ENCODE measurements at places on chromosomes 11 and 22. TPM values are rescaled to one million over a fixed set of nuclear protein-coding genes. Genes with fewer than 3 reads are reported as not detected.
A peak's percentile ranks its signal among the peaks of the same experiment; 100 is the strongest.

The ST14 gene
- total RNA-seq, result 0.85 TPM

The ANKK1 gene
- not detected for total RNA-seq

- no peak for DNase-seq
These were observed 107.7 kb upstream of the CLMP start for GRCh38 chr11:123302751-123303195.

DNA sequence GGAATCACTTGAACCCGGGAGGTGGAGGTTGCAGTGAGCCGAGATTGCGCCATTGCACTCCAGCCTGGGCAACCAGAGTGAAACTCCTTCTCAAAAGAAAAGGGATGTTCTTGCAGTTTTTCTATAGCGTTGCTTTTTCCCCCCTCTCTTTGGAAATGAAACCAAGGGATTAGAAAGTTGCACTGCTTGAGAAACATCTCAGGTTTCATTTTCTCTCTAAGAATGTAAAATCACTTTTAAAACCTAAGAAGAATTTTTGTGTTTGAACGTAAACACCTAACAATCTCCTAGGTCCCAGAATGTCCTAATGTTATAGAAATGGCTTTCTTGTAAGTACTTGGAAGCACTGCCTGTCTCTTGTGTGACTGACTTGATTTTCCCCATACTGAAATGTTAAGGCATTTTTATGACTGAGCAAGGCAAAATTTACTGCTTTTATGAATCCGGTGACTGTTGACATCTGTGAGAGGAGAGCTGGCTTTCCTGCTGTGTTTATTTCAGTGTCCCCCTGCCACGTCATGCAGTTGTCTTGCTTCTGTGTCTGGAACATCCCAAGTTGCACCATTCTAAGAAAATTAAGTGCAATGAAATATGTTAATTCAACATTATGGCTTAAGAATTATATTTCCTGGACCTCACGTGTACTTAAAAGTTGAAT is 37.7 kb downstream of the NF2 start:
- no peak for DNase-seq

The IL17REL gene
- total RNA-seq, result not detected

- peak; percentile 85 for DNase-seq
These were observed 141.2 kb upstream of the TIMP3 start for GRCh38 chr22:32660292-32660691.

The SHISAL1 gene
- total RNA-seq, result 2.0 TPM

The AHNAK gene
- total RNA-seq, result 441 TPM

DNA sequence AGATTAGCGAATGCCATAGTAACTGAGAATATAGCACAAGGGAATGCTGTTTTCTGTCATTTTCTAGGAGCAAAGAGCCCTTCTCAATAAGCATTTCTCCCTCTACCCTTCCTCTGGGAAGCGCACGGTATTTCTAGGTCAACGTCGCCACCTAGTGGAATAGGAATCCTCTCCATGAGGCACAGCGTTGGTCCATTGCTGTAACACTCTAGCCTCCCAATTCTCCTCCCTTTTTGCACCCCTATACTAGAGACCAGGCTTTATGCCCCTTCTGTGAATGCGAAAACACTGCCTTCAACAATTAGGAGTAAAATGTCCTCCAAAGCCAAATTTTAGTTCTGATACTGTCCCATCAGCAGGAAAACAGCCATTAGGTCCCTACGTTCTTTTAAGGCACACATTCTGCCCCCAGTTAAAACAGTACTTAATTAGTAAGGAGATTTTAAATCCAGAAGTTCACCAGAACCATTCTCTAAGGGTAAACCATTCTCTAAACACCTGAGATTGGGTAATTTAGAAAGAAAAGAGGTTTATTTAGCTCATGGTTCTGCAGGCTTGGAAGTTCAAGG is 12.8 kb upstream of the HYLS1 start:
- DNase-seq, result no peak

The CHST1 gene
- total RNA-seq, result 2.7 TPM

The OR10A2 gene
- total RNA-seq, result not detected

GRCh38 chr11:62146476-62147200 is 22.8 kb downstream of the INCENP start:
- peak; percentile 46 for DNase-seq

The P2RY2 gene
- total RNA-seq, result 14.7 TPM

DNA sequence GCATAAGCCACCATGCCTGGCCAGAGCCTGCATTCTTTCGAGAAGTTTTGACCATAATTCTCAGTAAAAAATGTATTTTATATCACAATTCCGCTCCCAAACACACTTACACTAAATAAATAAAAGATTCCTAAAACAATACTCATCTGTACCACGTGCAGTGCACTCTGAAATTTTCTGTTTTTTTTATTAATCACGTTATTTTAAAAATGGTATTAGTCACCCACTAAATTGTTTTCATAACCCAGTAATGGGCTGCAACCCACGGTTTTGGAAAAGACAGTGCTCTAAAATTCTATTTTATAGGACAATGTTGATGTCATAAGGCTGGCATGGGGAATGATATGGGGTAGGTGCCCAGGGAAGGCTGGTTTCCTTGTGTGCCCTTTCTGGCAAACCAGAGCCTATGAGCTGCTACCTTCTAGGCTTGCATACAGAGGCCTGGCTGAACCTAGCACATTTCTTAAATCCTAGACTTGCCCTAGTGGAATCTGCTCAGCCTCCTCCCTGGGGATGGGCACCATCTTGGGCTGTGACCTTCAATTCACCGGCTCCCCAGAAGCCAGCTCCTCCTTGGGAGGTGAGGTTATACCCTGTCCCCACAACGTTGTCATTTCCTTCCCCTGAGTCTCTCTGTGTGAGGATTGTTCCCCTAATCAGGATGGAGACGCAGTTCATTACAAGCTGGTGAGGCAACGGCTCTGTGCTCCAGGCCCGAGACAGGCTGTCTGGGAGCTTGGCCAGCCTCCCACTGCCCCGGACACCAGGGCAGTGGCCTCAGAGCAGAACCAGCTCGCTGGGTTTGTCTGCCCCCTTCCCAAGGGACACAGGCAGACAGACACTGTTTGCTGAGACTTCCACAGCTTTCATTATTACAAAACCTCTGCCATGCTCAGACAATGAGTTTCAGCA is 116.5 kb upstream of the NAV2 start:
- peak; percentile 87 for DNase-seq

The MMP12 gene
- not detected for total RNA-seq

- no peak for DNase-seq
These were observed 51.6 kb downstream of the RPUSD4 start for GRCh38 chr11:126159719-126160344.

DNA sequence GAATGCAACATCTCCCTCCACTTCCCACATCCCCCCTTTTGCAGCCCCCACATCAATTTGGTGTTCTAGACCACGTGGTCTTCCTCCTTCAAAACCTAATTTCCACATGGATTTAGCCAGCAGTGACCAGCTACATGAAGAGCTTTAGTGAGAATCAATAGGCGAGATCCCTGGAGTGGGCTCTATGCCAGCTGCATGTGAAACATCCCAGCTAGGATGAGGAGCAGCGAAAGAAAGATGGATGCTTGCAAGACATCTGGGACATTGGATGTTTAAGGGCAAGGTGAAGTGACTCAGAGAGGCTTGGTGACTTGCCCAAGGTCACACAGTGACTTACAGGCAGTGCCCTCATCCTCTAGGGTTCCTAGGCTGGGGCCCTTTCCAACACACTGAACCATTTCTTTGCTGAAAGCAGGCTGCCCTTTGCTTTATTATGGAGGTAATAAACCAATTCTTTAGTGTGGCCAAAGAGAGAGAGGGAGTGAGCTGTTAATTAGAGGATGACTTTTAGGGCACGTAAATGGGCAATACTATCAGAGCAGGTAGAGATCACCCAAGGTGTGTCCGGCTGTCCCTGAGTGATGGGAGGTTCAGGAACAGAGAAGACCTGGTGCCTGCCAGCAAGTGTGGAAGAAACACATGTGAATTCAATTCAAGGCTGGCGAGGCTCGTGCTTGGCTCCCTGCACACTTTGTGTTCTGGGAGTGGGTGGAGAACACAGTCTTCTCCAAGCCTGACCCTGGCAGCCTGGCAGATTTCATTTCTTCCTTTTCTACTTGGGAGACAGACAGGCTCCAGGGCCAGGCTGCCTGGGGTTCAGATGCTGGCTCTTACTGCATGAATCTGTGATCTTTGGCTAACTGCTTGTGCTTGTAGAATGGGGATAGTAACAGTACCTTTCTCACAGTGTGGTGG is 24.0 kb downstream of the TSPAN18 start:
- DNase-seq, result peak; percentile 58

- no peak for DNase-seq
These were observed 6.2 kb downstream of the KCNC1 start for GRCh38 chr11:17740649-17741235.

GRCh38 chr11:12769834-12770345 is 95.7 kb downstream of the TEAD1 start:
- no peak for DNase-seq

The MUC6 gene
- total RNA-seq, result not detected

- no peak for DNase-seq
These were observed 119.1 kb upstream of the MTNR1B start for GRCh38 chr11:92850296-92850826.

DNA sequence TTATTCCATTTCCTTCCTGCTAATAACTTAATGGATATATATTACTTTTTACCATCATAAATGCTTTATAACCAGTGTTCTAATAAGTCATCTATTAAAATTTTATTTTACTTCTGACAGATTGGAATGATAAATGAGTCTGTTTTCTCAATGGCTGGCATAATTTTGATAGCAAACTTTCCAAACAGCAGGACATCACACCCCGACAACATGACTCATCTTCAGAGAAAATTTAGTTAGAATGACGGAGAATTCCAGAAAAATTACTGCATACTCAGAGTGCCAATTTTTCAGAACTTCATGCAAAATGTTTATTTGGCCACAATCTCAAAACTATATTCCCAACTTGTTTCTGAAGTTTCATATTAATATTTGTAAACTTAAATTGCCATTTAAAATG is 174.4 kb downstream of the SWAP70 start:
- DNase-seq, result no peak

DNA sequence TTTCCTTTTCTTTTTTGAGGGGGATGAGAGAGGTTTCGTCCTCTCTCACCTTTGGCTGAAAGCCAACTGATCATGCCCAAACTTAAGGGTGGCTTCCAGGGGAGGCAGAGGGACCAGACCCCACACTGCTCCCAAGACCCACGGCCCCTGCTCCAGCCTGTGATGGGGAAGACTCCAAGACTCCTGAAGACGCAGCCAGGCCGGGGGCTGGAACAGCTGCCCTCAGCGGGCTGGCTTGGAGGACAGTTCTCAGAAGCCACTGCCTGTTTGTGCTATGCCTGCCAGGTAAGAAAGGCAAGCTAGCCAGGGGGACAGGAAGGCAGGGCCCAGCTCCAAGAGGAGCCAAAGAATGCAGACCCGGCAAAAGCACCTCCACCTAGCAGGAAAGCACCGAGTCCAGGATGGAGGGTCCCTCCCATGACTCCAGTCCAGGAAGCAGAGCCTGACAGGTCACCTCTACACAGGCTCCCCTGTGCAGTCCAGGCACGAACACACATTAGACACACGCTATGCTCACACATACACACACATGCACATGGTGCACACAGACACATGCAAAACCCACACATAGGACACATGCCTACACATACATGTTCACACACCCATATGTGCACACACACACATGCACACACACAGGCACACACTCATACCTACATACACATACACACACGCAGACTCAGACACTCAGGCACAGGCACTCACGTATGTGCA is 31.3 kb downstream of the GNB1L start:
- DNase-seq, result peak; percentile 44

GRCh38 chr11:357582-357981 is 11.7 kb upstream of the B4GALNT4 start:
- DNase-seq, result no peak

GRCh38 chr22:35782504-35782903 is 64.8 kb downstream of the APOL5 start:
- DNase-seq, result no peak

The BLID gene
- 1.1 TPM for total RNA-seq

- DNase-seq, result no peak
These were observed 652.1 kb upstream of the CHORDC1 start for GRCh38 chr11:90874986-90875385.

DNA sequence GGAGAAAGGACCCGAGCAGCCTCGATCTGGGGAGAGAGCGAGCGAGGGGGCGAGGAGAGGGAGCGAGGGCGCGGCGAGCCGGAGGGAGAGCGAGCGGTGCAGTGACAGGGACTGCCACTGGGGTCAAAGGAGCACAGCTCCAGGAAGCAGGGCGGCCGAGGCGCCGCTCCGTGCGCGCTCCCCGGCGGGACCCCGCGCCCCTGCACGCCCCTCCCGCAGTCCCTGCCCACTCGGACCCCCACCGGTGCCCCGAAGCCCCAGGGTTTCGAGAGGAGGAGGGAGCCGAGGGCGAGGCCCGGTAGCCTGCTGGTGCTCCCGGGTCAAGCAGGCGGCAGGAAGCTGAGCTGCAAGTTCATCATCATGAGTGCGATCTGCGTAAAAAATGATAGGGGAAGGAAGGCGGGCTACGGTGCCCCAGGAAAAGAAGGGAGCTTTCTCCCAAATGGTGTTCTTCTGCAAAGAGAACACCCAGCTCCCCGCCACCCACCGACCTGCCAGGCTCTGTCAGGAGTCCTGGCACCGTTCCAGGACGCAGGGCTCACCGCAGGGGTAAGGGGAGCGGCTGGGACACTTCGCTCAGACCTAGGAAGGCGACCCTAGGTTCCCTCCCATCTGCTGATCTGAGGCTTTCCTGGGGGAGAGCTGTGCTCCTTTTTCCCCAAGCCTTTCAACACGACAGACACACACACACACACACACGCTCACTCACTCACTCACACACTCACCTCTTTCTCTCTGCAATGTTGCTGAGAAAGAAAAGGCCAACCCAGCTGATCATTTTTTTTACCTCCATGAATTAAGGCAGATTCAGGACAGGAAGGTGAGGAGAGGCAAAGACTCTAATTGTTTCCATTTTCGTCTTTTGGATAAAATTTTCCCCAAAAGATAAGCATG is at the start of gene MPPED2:
MPPED2 (minus strand) TSS at position 103 of the 894 bp plus-strand sequence. CDS start 5,980 bp downstream, outside the sequence.
- DNase-seq, result no peak

The DEUP1 gene
- total RNA-seq, result not detected

- no peak for DNase-seq
These were observed at the start of gene TEX54 for GRCh38 chr11:62832336-62833234. TSS of gene TEX54 (minus strand) at chr11:62832841.

- no peak for DNase-seq
These were observed at the start of gene ADORA2A for GRCh38 chr22:24427500-24428164. TSS of gene ADORA2A (plus strand) at chr22:24427599. CDS start at chr22:24433405, 5,806 bp downstream.

Measured in right atrium auricular region (tissue), 2 donors.